ENCODE measurements at places on chromosomes 6 and 20. TPM values are rescaled to one million over a fixed set of nuclear protein-coding genes. Genes with fewer than 3 reads are reported as not detected.

Gene SULF2
- total RNA-seq, result 1.1 TPM

Gene MOXD1
- not detected for total RNA-seq

Gene PPP1R3G
- 0.10 TPM for total RNA-seq

Gene PACSIN1
- 1.8 TPM for total RNA-seq

DNA sequence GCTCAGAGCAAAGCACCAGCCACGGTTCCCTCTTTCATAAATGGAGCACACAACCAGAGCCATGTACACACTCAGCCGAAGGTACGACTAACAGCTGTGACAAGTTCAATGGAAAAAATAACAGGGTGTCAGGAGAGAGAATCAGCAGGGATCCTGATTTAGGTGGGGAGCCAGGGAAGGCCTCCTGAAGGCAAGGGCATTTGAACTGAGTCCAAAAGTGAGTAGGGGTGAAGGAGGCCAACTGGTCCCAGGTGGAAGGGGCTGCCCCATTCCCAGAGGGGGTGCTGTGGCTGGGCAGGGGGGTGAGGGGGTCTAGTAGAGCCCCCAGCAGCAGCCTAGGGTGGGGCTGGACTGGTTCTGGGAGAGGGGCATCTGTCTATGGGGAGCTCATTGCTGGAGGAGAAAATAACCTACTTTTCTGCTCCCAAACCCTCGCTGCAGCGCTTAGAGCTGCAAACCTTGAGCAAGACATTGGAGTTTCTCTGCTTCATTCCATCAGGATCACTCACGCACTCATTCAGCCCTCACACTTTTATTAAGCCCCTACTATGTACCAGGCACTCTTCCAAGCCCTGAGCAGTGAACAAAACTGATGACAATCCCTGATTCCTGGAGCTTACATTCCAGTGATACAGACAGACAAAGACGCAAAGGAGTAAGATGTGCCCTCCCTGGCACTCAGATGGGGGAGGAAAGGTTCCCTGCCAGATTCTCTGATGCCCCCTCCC, 113.5 kb downstream of the TOX2 start:
- no peak overlapping the region for H3K27ac ChIP-seq
- peak; percentile 11 for DNase-seq
- H3K27me3 ChIP-seq, result peaks cover 84% of the 10 kb centered on the region
- H3K36me3 ChIP-seq, result peaks cover 6% of the 10 kb centered on the region

DNA sequence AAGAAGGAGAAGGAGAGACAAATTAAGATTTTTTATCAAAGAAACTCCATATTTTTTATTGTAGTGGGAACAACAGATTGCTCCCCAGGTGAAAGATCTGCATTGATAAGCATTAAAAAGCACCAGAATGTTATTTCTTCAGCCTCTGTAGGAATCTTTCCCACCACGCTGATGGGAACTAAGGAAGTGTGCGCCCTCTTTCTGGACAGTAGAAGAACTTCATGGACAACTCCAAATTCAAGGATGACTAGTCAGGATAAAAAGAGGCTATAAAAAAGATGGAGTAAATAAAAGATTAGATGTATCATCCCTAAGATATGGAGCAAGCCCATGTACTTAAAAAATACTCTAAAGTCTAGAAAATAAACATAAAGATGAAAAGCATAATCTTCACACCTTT, 45.8 kb upstream of the PAK5 start:
- DNase-seq, result no peak
- peaks cover 2% of the 10 kb centered on the region for H3K27me3 ChIP-seq
- H3K4me1 ChIP-seq, result no peaks in the 10 kb centered on the region
- H3K27ac ChIP-seq, result no peak overlapping the region
- no peaks in the 10 kb centered on the region for H3K36me3 ChIP-seq

DNA sequence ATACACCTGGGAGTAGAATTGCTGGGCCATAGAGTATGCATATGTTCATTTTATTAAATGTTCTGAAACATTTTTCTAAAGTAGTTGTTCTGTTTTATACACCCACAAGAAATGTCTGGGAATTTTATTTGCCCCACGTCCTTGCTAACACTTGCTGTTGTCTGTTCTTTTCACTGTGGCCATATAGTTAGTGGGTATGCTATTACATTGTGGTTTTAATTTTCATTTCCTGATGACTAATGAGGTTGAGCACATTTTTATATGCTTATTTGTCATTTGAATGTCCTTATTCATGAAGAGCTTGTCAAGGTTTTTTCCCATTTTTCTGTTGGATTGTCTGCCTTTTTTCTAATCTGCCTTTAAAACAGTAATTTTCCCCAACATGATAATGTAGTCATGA, 41.5 kb upstream of the TGM3 start:
- H3K4me1 ChIP-seq, result peaks cover 33% of the 10 kb centered on the region
- DNase-seq, result no peak
- H3K27me3 ChIP-seq, result peaks cover 18% of the 10 kb centered on the region
- no peaks in the 10 kb centered on the region for H3K36me3 ChIP-seq
- H3K4me3 ChIP-seq, result no peak overlapping the region
- H3K27ac ChIP-seq, result no peak overlapping the region

- no peak overlapping the region for H3K27ac ChIP-seq
- peaks cover 59% of the 10 kb centered on the region for H3K4me1 ChIP-seq
- no peaks in the 10 kb centered on the region for H3K27me3 ChIP-seq
- DNase-seq, result no peak
- no peak overlapping the region for H3K4me3 ChIP-seq
Observed at GRCh38 chr6:149114167-149114566, 203.3 kb upstream of the TAB2 start.

DNA sequence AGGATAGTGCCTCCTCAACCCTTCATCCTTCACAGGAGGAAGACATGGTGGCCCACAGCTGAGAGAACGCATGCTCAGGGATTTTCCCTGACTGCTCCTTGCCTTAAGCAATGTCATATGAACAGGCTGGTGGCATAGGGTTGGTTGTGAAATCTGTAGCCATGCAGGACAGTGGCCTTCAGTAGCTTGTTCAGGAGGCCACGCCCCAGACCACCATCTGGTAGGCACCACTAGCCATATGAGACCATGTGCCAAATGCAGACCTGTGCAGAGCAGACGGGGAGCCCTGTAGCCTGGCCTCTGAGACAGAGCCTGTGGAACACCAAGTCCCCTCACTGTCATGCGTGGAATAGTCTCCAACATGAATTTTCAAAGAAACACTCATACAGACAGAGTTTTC, 76.5 kb downstream of the ADTRP start:
- no peaks in the 10 kb centered on the region for H3K4me1 ChIP-seq
- no peak overlapping the region for H3K4me3 ChIP-seq
- no peak overlapping the region for H3K27ac ChIP-seq
- no peaks in the 10 kb centered on the region for H3K36me3 ChIP-seq
- DNase-seq, result no peak
- peaks cover under 1% of the 10 kb centered on the region for H3K27me3 ChIP-seq

GRCh38 chr6:152351110-152351509, 286.1 kb downstream of the SYNE1 start:
- no peaks in the 10 kb centered on the region for H3K27me3 ChIP-seq
- H3K4me3 ChIP-seq, result no peak overlapping the region
- no peaks in the 10 kb centered on the region for H3K4me1 ChIP-seq
- DNase-seq, result no peak

GRCh38 chr6:25369036-25369432, 89.9 kb downstream of the CARMIL1 start:
- peaks cover 56% of the 10 kb centered on the region for H3K4me1 ChIP-seq
- H3K36me3 ChIP-seq, result peaks cover 4% of the 10 kb centered on the region
- H3K27ac ChIP-seq, result no peak overlapping the region
- H3K4me3 ChIP-seq, result no peak overlapping the region

- H3K36me3 ChIP-seq, result no peaks in the 10 kb centered on the region
- H3K4me1 ChIP-seq, result peaks cover 21% of the 10 kb centered on the region
- no peak overlapping the region for H3K27ac ChIP-seq
- H3K27me3 ChIP-seq, result peaks cover 45% of the 10 kb centered on the region
- DNase-seq, result peak; percentile 34
- H3K4me3 ChIP-seq, result peak overlapping the region; percentile 72
Observed at GRCh38 chr20:36093025-36093803, 61.3 kb upstream of the EPB41L1 start.

DNA sequence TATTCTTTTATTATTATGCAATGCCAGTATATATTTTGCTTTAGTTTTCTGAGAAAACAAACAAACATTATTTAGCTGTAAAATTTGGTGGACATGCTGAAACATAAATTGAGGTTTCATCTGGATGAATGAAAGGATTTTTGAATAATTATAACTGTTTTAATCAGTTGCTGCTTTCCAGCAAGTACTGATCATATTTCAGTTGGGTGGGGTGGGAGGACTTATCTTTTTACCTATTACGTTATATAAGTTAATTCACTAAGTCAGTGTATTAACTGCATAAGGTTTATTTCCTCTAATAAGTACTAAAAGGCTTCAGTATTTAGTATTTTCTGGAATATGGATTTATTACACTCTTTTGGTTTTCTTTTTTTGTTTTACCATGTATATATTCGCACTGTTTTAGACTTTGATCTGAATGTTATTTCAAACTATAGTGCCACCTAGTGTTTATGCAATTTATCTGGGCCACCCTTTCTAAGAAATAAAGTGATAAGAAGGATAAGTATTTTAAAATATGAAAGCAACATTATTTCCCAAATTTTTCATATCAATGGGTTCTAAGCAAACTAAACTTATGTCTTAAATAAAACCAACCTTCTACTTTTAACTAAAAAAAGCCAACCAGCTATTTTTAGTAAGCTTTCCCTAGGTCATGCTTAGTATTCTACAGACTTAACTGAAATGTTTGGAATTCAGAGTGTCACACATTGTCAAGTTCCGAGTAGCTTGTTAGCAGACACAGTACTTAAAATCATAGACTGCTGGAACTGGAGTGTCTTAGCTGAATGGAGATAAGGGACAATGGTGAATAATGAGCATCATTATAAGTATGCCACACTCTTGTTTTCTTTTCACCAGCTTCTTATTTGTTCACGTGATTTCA, 105.4 kb upstream of the MCHR2 start:
- H3K27ac ChIP-seq, result no peak overlapping the region
- no peaks in the 10 kb centered on the region for H3K36me3 ChIP-seq
- no peaks in the 10 kb centered on the region for H3K4me1 ChIP-seq
- H3K27me3 ChIP-seq, result peaks cover 22% of the 10 kb centered on the region

- no peaks in the 10 kb centered on the region for H3K27me3 ChIP-seq
- no peaks in the 10 kb centered on the region for H3K36me3 ChIP-seq
- no peaks in the 10 kb centered on the region for H3K4me1 ChIP-seq
Observed at GRCh38 chr6:122710908-122711635, 68.4 kb upstream of the FABP7 start.

GRCh38 chr20:12762725-12763124, 246.0 kb upstream of the SPTLC3 start:
- no peak for DNase-seq
- no peak overlapping the region for H3K4me3 ChIP-seq

DNA sequence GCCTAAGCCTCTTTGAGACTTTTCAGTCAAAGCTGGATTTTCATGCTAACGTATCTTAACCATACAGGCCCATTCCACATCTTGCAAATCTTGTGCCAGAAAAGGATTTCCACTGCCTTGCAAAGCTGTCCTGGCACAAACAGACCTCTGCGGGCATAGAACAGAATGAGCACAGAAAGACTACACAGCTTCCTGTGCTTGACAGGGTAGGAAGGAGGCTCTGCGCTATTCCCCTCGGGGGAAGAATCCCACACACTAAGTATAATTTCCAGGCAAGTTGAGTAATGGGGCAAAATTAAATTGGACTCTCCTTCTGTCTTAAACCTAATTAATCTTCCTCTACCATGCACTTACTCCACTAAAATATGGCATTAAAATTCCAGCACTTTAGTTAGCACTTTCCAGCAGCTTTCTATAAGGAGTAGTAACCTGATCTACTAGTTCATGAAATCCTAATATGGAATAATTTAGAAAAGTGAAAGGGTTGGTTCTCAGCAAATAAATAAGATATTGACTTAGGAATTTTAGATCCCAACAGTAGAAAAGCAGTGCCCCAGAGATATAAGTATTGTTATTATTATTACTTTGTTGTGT, 532.1 kb upstream of the JAG1 start:
- H3K4me1 ChIP-seq, result no peaks in the 10 kb centered on the region
- DNase-seq, result no peak
- H3K27ac ChIP-seq, result no peak overlapping the region
- H3K27me3 ChIP-seq, result no peaks in the 10 kb centered on the region
- no peak overlapping the region for H3K4me3 ChIP-seq

DNA sequence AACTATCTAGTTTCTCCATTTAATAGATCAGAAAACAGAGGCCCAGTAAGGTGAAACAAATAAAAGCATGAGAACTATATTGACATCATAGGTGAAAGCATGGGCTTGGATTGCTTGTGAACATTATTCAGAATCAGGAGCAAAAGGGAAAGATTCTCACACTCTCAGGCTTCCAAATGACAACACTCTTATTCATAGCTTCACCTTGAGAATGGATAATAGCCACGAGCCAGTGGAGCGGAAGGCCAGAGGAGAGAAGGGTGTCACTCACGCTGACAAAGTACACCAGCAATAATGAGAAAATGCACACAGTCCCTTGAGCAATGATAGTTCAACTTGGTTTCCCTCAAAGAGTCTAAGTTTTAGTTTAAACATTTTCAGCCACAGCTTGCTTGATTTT, 339.0 kb downstream of the TPBG start:
- no peak overlapping the region for H3K27ac ChIP-seq
- H3K36me3 ChIP-seq, result no peaks in the 10 kb centered on the region
- peaks cover 5% of the 10 kb centered on the region for H3K4me1 ChIP-seq
- H3K27me3 ChIP-seq, result peaks cover 3% of the 10 kb centered on the region
- DNase-seq, result no peak
- no peak overlapping the region for H3K4me3 ChIP-seq

DNA sequence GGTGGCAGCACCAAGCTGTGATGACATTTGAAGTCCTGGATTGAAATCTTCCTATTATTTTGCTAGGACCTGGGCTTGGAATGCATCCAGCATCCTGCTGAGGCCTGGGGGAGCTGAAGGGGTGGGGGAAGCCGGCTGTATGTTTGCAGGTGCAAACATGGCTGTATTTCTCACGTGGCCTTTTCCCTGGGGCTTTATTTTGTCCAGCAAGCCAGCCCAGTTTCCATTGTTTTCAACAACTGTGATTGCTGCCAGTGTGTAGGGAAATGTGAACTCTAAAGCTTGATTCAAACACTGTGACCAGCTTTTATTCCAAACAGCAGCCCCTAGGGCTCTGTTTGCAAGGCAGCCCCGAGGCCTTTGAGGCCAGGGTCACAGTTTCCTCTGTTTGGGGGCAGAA, 683.0 kb downstream of the DHX35 start:
- no peaks in the 10 kb centered on the region for H3K27me3 ChIP-seq
- no peak for DNase-seq
- no peaks in the 10 kb centered on the region for H3K4me1 ChIP-seq
- no peaks in the 10 kb centered on the region for H3K36me3 ChIP-seq

DNA sequence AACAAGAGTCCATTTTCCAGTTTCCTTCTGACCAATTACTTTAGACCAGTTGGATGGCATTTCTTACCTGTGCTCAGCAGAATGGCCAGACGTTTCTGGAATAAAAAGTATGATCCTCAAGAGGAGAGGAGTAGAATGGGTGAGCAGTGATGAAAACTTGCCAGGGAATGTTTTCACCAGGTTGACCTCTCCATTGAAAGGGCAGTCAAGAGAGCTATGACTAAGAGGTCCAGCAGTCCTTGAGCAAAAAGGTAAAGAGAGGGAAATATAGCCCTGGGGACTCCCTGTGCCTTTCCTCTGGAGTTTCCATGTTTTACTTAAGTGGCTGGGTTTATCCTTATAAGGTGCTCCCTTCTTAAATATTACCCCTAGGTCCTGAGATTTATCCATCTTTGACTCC, 210.9 kb downstream of the TBX18 start:
- no peaks in the 10 kb centered on the region for H3K27me3 ChIP-seq
- DNase-seq, result no peak
- no peak overlapping the region for H3K27ac ChIP-seq
- no peaks in the 10 kb centered on the region for H3K36me3 ChIP-seq
- H3K4me3 ChIP-seq, result no peak overlapping the region

Data from activated CD4-positive, alpha-beta memory T cell treated with anti-CD3 and anti-CD28 coated beads, Interleukin-2, amount 10 ng/mL, durations not matched to agents 7 days and 5 days (primary cell).